ENCODE measurements at places on chromosomes 6 and 20. TPM values are rescaled to one million over a fixed set of nuclear protein-coding genes. Genes with fewer than 3 reads are reported as not detected.

GRCh38 chr20:31496761-31497295, 17.4 kb upstream of the HM13 start:
- no peak for DNase-seq

GRCh38 chr20:6053064-6053775, 640 bp downstream of the LRRN4 start:
- DNase-seq, result no peak

- no peak for DNase-seq
These were observed 113.2 kb downstream of the CARMIL1 start for GRCh38 chr6:25392372-25392771.

PRDM13 gene
- not detected for total RNA-seq

CCHCR1 gene
- 22.0 TPM for total RNA-seq

ATAT1 gene
- 3.3 TPM for total RNA-seq
